Stimulated activated CD8-positive, alpha-beta memory T cell treated with anti-CD3 and anti-CD28 coated beads, Interleukin-7, amount 100 ng/mL, for 1 hour (primary cell): ENCODE measurements at places on chromosomes 7 and 10.

GRCh38 chr10:125624800-125625199 is 58.2 kb downstream of the TEX36 start:
- no peak for DNase-seq

DNA sequence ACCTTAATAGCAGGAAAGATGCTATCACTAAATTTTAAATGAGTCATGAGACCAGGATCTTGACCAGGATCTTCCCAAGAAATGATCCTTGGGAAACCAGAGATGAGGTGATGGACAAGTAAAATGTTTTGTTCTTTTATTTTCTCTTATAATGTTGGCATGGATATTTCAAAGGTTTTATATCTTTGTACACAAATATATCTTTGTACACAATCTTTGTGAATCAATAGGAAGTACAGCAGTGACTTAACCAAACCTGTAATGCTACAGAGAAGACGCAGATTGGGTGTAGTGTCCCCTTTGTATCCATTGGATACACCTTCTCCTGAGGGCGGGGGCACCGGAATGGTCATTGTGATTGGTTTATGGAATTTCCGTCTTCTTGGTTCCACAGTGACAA is 180.1 kb upstream of the CCDC6 start:
- DNase-seq = no peak

DNA sequence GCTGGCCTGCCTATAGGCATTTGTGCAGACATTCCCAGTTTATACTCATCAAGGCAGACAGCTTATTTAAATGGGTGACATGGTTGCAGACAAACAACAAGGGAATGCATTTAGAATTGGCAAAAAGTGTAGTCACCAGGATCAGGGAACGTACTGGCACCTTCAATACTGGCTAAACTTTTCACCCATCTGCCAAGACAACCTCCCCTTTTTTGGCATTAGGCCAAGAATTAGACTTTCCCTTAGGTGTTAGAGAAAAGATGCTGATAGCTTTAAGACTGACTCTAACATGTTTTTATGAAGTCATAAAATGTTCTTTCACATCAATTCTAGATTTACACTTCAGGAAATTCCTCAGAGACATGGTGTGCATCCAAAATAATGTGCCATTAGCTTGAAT is 365.9 kb downstream of the PHTF2 start:
- no peak for DNase-seq

- DNase-seq = no peak
These were observed 8.7 kb downstream of the ZMIZ2 start for GRCh38 chr7:44757311-44757710.

- no peak for DNase-seq
These were observed 89.0 kb upstream of the KIAA1217 start for GRCh38 chr10:24119896-24120295.

- DNase-seq = no peak
These were observed at the start of gene ETV1 for GRCh38 chr7:13989126-13989948. ETV1 (minus strand) TSS chr7:13989666; CDS start chr7:13989052, 614 bp downstream.

GRCh38 chr7:106112972-106113421 is 885 bp upstream of the SYPL1 start:
- no peak for DNase-seq
